ENCODE measurements at places on chromosomes 5 and 9. TPM values are rescaled to one million over a fixed set of nuclear protein-coding genes. Genes with fewer than 3 reads are reported as not detected.

DNA sequence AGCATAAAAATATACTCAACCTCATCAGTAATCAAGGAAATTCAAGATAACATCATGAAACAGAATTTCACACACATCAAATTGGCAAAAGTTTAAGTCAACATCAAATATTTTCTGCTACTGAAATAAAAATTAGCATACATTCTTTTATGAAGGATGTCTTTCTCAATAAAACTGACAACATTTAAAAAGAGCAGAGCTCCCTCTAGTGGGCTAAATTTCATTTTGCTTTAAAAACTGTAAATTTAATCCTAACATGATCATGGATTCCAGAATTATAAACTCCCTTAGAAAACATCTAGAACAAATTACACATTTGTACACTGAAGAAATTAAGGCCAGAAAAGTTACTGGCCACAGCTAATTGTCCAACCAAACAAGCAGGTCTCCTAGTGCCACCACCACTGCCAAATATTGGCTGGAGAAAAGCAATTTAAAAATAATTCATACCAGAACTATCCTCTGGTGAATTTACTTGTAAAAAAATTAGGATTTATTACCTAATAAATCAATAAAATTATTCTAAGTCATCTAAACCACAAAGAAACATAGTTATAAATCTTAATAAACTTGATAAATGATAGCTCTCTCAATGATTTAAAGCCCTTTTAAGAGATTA lies 31.2 kb downstream of the DEPDC1B start:
- peak; percentile 31 for DNase-seq

GRCh38 chr5:50727149-50727496 lies 60.7 kb downstream of the PARP8 start:
- DNase-seq = no peak

DNA sequence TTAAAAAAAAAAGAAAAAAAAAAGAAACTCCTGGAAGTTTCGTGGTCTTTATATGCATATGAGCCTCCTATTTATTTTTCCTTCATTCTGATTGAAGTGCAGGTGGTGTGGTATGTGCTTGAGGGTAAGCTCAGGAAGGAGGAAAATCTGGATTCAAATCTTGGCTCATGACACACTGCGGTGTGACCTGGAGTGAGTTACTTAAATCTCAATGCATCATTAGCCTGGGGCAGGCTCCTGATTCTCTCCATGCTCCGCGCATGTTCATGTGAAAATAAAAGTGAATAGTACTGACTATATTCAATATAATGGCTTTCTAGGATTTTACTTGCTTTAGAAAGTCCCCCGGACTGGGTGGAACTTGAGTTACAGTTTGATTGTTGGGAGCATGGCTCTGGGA lies 35.6 kb downstream of the PTTG1 start:
- DNase-seq = no peak

DNA sequence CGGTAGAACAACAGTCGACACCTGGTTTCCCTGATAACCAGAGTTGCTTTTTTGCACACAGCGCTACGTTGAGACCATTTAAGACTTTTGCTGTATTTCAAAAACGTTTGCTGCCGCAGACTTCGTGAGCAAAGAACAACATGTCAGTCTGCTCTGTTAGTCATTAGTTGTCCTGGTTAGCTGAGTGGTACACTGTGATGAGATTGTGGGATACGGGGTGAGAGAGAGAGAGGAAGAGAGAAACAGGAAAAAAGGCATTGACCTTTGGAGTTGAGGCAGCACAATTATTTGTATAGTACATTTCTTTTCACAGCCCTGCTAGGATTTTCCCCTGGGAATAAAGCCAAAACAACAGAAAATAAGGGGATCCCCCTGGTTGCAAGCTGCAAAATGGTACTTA lies 306.1 kb upstream of the WWC1 start:
- no peak for DNase-seq

GRCh38 chr5:82603033-82603987 lies 325.2 kb upstream of the RPS23 start:
- no peak for DNase-seq

GRCh38 chr9:110429453-110429852 lies 91.8 kb upstream of the TXNDC8 start:
- DNase-seq = no peak

DNA sequence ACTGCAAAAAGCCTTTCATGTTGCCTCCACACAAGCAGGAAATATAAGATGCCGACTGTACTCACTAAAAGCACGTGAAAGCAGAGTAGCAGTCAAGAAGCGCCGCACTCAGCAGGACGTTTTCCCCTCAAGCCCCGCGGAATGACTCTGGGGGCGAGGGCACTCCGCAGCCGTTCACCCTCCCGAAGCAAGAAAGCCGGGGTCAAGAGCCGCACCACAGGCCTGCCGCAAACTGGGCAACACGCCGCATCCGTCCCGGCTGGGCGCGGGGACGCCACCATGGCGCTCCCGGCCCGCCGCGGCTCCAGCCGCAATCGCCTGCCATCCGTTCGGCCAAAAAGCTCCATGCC lies 364 bp downstream of the RPS6 start:
- no peak for DNase-seq

GRCh38 chr5:71865665-71866320 lies 146.7 kb downstream of the CARTPT start:
- DNase-seq = no peak

GRCh38 chr5:69113851-69114250 lies 20.0 kb downstream of the SLC30A5 start:
- DNase-seq = no peak

The GMCL2 gene
- not detected for total RNA-seq

The CCDC171 gene
- total RNA-seq = 2.6 TPM

The OR13C8 gene
- not detected for total RNA-seq
